ENCODE measurements at places on chromosomes 6 and 20.

- no peak for DNase-seq
Observed at GRCh38 chr6:12590901-12591300, 125.7 kb upstream of the PHACTR1 start.

DNA sequence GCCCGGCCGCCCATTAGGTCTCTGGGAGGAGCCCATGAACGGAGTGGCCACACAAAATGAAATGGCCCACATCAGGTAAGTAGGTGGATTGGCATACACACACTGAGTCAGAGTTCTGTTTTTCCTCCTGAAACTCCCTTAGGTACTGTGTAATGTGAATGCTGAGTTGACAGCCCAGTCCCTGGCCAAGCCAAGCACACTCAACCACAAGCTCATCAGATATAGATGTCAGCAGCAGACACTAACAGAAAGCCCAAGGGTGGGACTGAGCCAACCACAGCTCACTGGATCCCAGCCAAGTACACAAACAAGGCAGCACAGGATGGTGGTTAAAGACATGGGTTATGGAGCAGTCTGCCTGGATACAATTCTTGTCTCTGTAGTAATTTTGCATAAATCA lies 403.4 kb downstream of the GJA1 start:
- no peak for DNase-seq

GRCh38 chr6:5665667-5666066 lies 341.1 kb downstream of the NRN1 start:
- DNase-seq = no peak

DNA sequence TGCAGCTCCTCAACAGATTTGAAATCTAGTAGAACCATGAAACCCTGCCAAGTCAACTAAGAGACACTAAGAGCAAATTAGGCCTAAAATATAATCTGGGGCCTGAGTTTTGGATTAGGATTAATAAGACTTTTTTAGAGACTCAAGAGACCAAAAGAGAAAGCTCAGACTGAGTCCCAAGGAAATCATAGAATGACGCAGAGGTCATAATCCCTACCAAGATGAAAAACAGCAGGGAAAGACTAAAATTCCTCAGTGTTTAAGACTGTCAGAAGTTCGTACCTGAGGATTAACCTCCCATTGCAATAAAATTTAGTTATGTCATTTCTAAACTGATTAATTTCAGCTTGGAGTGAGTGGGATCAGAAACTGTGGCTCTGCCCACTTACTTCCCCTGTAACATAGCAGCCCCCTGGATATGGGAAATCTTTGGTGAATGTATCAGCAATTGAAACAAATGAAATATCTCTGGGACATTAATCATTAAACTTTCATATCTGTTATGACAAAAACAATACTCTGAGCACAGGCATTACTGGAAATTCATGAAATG lies 200.3 kb downstream of the EDN1 start:
- no peak for DNase-seq

DNA sequence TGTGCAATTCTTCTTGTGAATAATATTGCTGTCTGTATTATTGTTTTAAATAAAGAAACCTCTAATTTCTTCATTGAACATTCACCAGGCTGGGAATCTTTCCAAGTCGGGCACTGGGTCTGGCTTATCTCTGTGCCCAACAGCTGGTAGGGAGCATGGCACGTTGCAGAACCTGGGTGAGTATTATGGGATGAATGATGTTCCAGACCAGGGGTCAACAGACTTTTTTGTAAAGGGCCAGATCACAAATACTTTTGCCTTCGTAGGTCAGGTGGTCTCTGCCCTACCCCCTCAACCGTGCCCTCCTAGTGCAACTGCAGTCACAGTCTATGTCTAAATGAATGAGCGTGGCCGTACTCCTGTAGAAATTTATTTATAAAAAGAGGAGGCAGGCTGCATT lies 81.6 kb upstream of the FOXQ1 start:
- DNase-seq = no peak
